Tracheal epithelial cell (primary cell): ENCODE measurements at places on chromosomes 16 and 17. TPM values are rescaled to one million over a fixed set of nuclear protein-coding genes. Genes with fewer than 3 reads are reported as not detected.

Gene CDC42EP4
- 40.7 and 46.5 TPM in 2 replicates for total RNA-seq

Gene XAF1
- 0.43 and 2.2 TPM in 2 replicates for total RNA-seq

Gene C1QTNF8
- total RNA-seq = not detected in 2 replicates

Gene NCBP3
- total RNA-seq = 8.5 and 12.5 TPM in 2 replicates
